ENCODE measurements at places on chromosomes 7 and 10. TPM values are rescaled to one million over a fixed set of nuclear protein-coding genes. Genes with fewer than 3 reads are reported as not detected.

- DNase-seq = no peak
Observed at GRCh38 chr10:18735711-18736110, 76.5 kb downstream of the ARL5B start.

SPOCK2 gene
- 976 TPM for total RNA-seq

LRRC18 gene
- total RNA-seq = not detected

ANAPC16 gene
- total RNA-seq = 64.3 TPM

COL1A2 gene
- 0.28 TPM for total RNA-seq

- no peak for DNase-seq
Observed at GRCh38 chr7:41051535-41051934, 651.4 kb downstream of the INHBA start.

CHAT gene
- not detected for total RNA-seq

DNA sequence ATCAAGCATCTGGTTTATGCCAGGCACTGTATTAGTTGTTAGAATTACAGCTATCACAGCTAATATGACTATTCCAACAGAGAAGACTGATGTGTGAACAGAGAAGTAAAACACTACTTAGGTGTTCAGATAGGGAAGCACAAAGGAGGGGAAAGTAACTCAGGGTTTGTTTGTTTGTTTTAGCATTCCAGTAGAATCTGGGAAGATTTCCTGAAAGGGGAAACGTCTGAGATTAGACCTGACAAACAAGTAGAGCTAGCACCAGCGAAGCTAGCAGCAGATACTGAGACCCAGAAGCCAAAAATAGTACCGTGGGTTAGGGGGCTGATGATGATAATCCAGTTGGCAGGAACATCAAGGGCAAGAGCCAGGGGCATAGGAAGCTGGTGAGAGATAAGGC, 28.8 kb upstream of the KLHL7 start:
- no peak for DNase-seq

- no peak for DNase-seq
Observed at GRCh38 chr7:28811008-28811407, 147.1 kb downstream of the TRIL start.

DNA sequence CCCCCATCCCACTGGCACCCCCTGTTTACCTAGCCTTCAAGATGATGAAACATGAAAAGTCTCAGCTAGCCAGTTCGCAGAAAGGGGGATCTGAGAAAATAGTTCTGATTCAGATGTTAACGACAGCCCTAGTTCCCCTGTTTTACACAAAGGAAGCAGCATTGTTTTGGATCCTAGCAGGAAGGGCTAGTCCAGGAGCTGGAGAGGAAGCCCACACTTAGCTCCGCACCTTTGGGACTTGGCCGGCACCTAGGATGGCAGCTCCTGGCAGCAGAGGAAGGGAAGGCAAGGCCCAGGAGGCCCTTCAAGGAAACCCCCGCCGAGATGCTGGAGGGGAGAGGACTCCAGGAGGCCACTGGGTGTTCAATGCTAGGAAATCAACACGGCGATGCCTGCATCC, 29.0 kb upstream of the MGMT start:
- no peak for DNase-seq

DNA sequence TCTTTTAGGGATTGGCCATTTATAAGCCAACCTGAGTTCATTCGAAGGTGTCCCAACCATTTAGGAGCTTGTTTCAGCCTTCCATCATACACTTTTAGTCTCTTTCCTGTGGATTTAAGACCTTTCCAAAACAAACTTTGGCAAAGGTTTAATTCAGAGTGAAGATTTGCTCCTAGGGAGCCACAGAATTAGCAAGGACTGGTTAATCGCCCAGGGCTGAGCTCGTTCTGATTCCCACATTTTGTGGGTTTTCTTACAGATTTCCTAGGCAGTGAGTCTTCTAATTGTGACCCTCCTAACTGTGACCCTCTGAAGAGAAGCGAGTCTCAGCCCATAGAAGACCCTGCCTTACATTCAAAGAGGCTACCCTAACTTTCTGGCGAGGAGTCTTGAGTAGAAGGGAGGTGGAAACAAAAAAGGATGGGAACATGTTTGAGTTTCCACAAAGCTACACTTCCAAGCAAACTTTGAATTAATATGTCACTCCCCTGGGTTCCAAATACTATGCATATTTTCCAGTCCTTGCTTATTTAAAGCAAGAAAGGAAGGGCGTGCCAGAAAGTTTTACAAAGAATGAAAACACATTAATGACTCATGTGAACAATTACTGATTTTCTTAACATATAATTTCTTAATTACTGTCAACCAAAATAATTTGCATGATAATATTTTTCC, 118.3 kb downstream of the ARID5B start:
- DNase-seq = no peak

DNA sequence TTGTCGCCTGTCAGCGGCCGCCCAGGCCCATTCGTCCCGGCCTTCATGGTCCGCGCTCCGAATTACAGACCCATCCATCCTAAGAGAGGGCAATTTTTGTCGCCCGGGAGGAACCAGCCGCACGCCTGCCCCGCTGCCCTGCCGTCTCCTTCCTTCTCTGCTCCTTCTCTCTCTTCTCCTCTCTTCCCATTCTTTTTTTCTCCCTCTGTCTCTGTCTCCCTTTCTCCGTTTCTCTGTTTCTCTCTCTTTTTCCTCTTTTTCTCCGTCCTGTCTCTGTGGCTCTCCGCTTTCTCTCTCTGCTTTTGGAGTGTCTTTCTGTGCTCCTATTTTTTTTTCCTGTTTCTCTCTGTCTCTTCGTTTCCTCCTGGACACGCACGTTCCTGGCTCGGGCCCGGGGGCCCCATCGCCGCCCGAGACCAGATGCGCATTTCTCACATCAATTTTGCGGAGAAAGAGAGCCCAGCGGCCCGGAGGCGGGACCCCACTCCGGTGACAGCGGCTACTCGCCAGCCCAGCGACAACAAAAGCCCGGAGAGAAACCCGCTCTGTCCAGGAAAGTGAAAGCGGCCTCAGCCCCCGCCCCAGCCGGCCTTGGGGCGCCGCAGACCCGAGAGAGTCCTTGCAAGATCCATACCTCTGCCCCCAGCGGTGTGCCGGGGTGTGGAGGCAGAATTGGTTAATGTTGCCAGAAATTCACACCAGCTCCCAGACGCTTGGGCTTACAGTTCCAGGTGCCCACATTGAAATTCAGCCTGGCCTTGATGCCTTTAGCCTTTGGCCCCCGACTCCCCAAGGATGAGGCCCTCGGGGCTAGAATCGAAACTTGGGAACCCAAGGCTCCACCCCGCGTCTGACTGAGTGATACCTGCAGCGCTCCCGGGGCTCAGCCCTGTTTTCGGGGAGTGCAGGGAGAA, 4.1 kb downstream of the LBX1 start:
- no peak for DNase-seq

C7orf25 gene
- 3.7 TPM for total RNA-seq

MYH16 gene
- total RNA-seq = not detected

- DNase-seq = no peak
Observed at GRCh38 chr10:127834221-127834620, 58.5 kb downstream of the CLRN3 start.

DNA sequence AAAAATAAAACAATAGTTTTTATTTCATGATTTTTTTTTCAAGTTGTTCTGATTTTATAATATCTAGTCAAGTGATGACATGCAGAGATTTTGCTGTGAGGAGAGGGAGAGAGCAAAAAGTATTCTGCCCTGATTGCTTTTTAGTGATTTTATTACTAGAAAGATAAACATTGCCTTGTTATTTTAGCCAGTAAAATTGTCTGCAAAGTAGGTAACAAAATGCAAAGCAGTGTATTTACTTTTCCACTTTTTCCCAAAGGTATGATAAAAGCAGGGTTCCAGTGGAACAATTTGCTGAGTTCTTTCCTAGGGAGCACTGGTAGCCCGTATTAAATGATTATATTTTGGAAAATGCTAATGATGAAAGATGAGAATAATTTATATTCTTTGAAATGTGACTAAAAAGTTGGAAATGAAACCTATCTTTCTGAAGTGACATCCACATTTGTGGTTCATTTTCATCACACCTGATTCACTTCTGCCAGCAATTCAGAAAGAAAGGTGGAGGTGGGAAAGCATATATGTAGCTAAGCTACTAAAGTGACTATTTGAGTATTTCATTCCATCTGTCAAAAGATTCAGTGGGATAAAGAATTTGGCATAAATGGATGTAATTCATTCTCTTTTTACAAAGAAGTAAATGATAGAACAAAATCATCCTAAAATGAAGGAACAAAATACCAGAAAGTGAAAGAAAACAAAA, 300.3 kb downstream of the ADK start:
- DNase-seq = no peak

PRRT4 gene
- total RNA-seq = 0.63 TPM

- DNase-seq = no peak
Observed at GRCh38 chr7:84697506-84697905, 489.4 kb downstream of the SEMA3D start.

ARPC1A gene
- total RNA-seq = 30.4 TPM

DNA sequence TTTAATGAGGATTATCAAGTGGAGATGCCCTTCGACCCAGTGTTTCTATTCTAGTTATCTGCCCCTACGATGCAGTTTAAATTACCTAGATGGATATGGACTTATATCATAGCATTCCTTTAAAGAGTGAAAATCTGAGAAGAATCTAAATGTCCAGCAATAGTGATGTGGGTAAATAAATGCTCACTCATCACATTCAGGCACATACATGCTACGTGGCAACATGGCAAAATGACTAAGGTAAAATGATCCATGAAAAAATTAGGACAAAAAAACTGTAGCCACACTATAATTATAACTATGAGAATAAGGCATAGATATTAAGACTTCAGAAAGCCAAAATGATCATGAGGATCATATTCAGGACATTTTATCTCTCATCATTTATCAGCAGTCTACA, 82.4 kb upstream of the PDE1C start:
- no peak for DNase-seq

DNA sequence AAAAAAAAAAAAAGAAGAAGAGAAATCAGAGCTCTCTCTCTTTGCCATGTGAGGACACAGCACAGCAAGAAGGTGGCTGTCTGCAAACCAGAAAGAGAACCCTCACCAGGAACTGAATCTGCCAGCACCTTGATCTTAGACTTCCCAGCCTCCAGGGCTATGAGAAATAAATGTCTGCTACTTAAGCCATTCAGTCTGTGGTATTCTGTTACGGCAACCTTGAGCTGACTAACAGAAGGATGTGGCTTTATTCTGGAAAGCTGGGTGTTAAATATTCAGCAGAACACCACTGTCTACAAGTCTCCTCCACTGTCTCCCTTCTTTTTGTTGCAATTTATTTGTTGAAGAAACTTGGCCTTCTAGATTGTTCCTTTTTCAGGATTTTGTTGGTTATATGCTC, 5.0 kb downstream of the COL26A1 start:
- DNase-seq = no peak

HOGA1 gene
- not detected for total RNA-seq

- DNase-seq = no peak
Observed at GRCh38 chr10:120788771-120789170, 62.4 kb upstream of the WDR11 start.

- DNase-seq = no peak
Observed at GRCh38 chr10:27717224-27717623, 28.4 kb downstream of the MKX start.

DNA sequence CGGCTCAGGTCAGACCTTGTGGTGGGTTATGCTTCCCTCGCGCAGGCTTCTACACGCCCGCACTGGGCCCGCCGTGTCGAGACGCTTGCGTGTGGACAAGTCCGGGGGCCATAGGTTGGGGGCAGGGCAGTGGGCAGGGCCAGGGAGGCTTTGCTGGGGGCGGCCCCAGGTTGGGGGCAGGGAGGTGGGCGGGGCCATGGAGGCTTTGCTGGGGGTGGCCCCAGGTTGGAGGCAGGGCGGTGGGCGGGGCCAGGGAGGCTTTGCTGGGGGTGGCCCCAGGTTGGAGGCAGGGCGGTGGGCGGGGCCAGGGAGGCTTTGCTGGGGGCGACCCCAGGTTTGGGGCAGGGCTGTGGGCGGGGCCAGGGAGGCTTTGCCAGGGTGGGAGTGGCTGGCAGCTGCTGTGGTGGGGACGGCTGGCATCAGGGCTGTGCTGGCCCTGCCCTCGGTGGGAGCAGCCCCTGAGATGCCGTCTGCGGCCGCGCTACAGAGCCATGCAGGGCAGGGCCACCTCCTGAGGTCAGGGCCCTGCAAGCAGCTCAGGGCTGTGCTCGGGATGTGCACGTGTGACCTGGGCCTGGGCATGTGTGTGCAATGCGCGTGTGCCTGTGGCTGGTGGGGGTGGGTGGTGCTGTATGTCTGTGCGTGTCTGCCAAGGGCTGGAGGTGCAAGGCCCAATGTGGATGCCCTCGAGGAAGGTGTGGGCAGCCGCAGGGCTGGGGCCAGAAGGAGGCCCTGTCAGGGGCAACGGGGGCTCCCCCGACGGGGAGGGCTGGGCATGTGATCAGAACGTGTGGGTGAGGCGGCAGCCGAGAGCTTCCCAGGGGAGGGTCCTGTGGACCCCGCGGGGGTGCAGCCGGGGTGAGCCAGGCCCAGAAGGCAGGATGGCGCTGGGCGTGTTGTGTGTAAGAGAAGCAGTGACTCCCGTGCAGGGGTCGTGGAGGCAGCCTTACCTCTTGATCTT, 72.5 kb upstream of the NKX6-2 start:
- no peak for DNase-seq

DNA sequence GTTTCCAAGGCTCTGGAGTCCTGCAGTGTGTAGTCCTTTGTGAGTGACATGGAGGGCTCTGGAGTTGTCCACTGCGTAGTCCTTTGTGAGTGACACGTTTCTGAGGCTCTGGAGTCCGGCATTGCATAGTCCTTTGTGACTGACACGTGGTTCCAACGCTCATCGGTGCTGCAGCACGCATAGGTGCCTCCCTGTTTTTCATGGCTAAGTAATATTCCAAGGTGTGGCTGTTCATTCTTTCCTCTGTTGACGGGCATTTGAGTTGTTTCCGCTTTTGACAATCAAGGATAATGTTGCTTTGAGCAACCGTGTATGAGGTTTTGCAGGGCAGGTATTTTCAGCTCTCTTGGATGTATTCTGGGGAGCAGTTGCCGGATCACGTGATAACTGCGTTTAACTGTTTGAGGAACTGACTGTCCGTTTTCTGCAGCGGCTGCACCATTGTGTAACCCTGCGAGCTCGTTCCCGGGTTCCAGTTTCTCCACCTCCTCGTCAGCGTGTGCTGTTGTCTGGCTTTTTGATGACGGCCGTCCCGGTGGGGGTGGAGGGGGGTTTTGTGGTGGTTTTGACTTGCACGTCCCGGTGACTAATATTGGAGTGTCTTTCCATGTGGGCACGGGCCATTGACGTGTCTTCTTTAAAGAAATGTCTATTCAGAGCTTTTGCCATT, 21.1 kb downstream of the FAM20C start:
- no peak for DNase-seq

BAIAP2L1 gene
- total RNA-seq = 0.61 TPM

DNA sequence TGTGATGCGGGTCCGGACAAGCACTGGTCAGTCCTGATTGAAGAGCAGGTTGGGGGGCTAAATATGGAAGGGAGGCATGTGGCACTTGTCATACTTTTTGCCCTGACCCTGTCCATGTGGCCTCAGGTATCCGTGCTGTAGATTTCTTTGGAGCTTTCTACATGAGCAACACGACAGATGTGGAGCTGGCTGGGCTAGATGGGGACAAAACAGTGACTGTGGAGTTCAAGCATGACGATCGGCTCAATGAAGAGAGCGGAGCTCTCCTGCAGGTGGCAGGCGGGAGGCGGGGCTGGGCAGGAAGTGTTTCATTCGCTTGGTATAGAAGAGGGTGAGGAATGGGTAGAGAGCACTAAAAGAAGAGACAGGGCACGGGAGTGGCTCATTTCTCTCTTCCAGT, 13.0 kb upstream of the CHCHD1 start:
- peak; percentile 76 for DNase-seq

Measured in CD4-positive, alpha-beta T cell (primary cell).